HFF-Myc (cell line): ENCODE measurements at places on chromosomes 6 and 20.

DNA sequence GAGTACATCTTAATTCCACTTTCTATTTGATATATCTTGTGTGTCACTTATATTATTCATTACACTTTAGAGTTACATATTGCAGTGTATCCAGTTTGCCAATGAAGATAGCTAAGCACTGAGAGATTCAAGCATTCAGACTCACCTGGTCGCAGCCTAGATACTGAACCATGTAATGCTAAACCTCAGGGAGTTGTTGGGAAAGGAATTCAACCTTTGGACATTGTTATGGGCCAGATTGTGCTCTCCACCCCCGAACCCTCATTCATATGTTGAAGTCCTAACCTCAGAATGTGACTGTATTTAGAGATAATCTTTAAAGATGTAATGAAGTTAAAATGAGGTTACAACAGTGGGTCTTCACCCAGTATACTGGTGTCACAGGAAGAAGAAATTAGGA lies 13.8 kb upstream of the KIF16B start:
- DNase-seq: no peak

DNA sequence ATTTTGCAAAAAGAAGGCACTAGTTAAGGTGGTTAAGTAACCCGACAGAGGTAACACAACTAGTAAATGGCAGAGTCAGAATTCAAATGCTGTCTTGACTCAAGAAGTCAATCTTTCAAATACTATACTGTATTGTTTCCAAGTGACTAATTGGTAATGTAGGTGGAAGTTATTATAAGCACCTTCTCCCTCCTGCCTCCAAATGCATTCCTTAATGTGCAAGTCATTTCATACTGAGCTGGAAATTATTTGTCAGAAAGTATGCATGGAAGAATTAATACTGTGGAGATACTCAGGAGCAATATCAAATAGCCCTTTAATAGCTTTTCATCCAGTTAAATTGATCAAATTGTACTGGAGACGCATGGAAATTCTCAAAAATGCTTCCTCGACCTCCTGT lies 579.1 kb downstream of the DOK5 start:
- no peak for DNase-seq

DNA sequence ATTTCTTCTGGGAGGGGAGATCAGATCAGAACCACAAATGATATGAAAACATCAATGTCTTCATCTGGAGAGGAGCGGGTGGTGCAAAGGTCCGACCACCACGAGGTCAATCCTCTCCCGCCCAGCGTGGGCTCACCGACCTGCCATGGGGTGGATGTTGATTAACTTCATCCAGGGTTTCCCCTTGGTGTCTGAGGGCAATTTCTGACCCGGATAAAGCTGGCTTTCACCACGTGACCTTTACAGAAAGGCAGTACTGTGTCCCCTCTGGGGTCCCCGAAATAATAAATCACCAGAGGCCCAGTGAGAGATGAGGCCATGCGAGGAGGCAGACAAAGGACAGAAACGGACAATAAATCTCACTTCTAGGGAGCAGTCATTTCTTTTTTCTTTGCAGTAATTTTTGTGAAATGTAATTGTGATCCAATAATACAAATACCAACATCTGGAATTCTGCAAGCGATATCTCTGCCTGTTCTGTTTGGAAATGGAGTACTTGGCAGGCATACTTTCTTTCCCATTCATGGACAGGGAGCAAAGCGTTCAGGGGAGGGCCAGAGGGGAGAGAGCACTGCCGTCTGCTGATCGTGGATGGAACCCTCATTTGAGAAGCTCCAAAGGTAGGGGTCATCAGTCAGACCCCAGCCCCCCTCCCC lies 55.1 kb upstream of the APCDD1L start:
- DNase-seq: no peak

- DNase-seq: no peak
These were observed 17.8 kb downstream of the FOXQ1 start for GRCh38 chr6:1329708-1330107.

GRCh38 chr20:60804240-60804917 lies 447.7 kb upstream of the CDH4 start:
- no peak for DNase-seq

DNA sequence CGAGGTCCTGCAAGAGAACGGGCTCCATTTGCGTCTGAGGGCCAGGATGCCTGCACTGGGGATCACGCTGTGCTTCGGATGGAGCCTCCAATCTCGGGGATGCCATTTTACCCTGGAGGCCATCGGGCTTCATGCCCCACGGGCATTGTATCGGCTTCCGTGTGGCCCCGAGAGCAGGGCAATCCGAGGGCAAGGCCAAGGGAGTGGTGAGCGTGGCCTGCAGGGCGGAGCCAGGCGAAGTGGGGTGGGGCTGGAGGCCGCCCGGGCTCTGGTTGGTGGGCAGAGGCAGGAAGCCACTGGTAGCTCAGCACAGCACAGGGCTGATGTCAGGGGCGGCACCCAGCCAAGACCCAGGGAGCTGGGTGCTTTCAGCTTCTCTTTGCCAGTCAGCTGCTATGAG lies 57.5 kb upstream of the BHLHE23 start:
- no peak for DNase-seq

DNA sequence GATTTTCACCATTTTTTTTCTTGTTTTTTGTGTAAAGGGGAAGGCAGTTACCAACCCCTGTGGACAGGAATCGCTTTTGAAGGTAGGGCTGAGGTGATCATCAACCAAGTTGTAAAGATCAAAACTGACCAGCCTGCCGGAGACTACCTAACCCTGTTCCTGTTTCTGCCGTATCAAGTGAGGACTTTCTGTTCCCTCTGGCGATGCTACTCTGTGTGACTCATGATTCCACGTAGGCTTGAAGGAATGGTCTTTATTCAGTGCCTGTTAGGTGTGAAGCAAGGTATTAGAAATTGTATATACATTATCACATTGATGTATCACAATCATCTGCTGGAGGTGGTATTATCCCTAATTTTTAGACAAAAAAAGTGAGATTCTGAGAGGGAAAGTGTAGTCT lies 161.3 kb downstream of the SOX4 start:
- no peak for DNase-seq

DNA sequence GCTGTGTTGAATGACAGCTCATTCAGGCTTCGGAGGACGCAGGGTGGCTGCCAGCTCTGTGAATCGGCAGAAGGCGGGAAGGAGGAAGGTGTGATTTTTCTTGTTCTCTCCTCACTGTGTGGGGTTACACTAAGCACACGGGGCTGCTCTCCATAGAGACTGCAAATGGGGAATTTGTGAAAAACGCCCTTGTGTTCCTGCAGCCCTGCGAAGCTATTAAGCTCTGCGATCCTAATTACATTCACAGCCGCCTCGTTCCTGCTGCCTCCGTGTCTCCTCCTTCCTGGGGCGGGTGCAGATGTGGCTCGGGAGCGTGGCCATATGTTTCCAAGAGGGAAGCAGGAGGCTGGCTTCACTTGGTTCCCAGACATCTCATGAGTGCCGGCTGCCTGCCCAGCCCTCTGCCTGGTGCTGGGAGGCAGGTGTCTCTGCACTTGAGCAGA lies 124.0 kb downstream of the TOX2 start:
- no peak for DNase-seq

GRCh38 chr6:53192682-53193188 lies 44.1 kb upstream of the GCM1 start:
- no peak for DNase-seq

- no peak for DNase-seq
These were observed 8.6 kb upstream of the ASIP start for GRCh38 chr20:34232494-34233087.

- DNase-seq: no peak
These were observed 60.1 kb upstream of the PHIP start for GRCh38 chr6:79138146-79138545.

DNA sequence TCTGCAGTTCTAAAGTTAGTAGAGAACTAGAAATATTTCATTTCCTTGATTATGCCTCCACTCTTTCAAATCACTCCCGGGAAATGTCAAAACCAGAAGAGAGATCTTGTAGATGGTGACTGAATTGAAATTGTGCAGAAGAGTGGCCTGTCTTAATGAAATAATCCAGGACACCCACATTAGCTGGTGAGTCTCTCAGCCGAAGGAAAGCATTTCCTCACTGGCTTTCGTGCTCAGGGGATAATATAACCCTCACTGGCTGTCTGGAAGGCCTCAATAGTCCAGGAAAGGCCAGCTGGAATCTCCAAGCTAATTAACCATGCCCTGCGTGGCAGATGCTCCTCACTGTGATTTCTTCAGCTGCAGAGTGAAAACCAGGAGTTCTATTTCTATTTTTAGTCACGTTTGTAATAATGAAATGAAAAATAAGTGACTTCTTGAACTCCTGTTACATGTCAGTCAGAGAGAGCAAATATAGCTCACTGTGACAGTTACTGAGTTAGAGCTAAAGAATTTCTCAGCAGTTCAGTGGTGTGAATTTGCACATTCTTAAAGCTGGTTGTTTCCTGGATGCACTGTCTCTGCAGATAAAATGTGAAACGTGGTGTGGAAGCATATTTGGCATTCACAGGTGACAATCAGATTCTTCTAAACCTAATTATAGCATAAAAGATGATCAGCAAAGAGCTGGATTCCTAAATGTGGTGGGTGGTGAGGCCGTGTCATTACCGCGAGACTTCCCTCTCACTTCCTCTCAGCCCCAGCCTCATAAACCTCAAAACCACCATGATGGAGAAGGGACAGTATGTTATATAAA lies 211.7 kb downstream of the LMBRD1 start:
- no peak for DNase-seq

- peak; percentile 43 for DNase-seq
These were observed 3.0 kb upstream of the PHACTR2 start for GRCh38 chr6:143674483-143675381.

GRCh38 chr20:16555754-16556153 lies 17.5 kb downstream of the KIF16B start:
- DNase-seq: no peak

- DNase-seq: no peak
These were observed 41.8 kb downstream of the RBM38 start for GRCh38 chr20:57432862-57433491.

- no peak for DNase-seq
These were observed 203.4 kb upstream of the SULF2 start for GRCh38 chr20:47988676-47989075.

GRCh38 chr20:44006578-44006977 lies 91.9 kb downstream of the TOX2 start:
- no peak for DNase-seq

DNA sequence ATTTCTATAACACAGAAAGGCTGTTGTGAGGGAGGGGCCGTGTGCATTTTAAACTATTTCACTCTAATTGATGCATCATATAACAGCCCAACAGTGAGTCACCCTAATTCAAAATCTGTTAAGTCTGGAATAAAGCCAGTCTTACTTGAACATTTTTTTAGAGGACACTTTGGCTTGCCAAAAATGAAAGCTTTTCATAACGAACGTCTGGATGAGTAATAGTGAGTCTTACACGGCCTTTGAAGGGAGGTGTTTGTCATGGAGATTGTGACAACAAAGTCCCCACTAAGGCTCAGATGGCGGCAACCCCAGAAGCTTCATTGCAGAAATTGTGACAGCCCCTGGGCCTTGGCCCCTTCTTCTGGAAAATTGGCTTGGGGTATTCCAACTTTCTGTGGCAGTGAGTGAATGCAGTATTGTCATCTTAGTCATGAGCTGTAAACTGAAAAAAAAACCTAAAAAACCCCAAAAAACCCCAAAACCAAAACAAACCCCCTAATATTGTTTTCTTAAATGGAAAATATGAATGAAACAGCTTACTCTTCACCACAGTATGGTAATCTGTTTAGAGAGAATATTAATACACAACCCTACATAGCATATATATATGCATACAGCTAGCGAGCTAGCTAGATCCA lies 92.6 kb upstream of the CLDN20 start:
- DNase-seq: peak; percentile 84

DNA sequence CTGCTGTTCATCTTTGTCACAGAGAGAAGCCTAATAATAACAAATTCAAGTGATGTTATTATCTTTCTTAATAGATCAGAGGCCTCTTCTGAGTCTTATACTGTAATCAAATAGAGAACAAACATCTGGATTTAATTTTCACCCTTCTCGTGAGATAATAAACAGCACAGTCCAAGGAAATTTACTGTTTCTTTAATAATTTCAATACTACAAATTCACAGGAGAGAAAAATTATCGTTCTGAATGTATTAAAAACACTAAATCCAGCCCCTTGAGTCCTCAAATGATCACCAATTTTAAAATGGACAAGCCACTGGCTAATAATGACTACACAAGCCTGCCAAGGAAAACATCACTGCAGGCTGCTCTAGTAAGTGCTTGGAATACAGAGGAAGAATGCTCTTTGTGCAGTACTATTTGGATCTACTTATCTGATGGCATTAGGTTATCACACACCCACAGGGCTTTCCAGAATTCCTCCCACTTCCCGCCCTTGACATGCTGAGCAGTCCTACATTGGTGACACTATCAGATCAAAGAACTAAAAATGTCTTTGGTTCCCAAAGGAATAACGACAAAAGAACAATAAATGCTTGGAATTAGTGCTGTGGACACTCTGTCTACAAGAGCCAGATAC lies 38.1 kb downstream of the SYNE1 start:
- no peak for DNase-seq

DNA sequence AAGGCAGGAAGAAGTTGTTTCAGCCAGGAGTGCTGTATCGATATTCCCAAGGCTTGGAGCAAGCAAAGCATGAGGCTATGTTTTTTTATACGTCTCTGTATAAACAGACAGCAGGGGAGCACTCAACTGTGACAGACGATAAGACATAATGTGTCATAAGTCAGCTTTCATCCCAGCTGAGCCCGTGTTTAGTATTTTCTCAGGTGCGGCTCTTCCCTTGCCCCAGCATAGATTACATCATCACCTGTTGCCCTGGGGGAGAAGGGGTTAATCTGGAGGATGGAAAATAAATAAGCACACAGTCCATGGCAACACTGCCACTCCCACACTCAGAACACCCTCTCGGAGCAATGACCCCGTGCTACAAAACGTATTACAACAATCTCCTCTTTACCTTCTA lies 22.1 kb upstream of the KCNK5 start:
- DNase-seq: no peak

- DNase-seq: no peak
These were observed 736 bp downstream of the FAM217B start for GRCh38 chr20:59940956-59941294.
